ENCODE measurements at places on chromosomes 7 and 10.

DNA sequence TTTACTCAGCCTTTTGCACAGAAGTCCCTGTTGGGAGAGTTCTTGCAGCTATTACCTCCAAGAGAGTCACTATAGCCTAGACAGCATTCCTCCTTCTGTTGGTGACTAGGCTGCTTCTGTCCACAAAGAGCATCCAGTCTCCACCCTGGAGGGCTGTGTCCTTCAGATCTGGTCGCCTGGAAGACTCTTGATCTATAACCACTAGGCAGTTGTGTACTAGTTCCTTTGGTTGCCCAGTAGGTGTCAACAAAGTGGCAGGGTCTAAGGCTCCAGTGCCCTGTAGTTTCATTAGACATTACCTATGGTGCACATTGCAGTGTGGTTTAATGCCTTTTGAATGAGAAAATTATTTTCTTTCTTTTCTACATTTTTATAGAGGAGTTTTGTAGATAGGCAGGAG lies 11.3 kb upstream of the AKR1C2 start:
- peak; percentile 46 for DNase-seq

DNA sequence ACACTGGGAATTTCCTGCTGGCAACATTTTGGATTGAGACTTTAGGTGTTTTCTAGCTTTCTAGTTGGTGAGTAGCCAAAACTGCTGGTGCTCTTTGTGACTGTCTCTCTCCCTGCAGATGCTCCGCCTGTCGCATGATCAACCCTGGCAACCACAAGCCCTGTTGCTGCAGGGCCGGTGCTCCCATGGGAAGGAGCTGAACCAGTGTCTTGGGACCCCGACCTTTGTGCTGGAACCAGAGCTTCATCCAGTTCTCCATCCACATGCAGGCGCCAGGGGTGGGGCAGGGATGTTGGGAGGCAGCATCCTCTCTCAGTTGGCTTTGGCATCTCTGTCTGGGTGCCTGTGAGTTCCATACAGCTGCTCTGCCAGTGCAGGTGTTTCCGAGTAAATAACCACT lies 306.2 kb upstream of the MKI67 start:
- DNase-seq, result no peak

DNA sequence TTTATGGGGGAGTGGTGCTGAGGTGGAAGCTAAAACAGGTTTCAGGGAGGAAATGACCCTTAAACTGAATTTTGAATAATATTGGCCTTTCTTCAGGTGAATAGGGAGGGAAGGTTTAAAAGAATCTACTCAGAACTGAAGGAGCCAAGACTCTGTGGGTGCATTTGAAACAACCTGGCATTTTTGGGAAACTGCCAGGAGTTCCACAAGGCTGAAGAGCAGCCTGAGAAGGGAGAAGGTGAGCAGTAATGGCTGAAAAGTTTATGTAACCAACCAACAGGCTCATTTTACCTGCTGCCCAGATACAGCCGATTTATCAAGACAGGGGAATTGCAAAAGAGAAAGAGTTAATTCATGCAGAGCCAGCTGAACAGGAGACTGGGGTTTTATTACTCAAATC lies 4.0 kb upstream of the PANK1 start:
- DNase-seq, result no peak

DNA sequence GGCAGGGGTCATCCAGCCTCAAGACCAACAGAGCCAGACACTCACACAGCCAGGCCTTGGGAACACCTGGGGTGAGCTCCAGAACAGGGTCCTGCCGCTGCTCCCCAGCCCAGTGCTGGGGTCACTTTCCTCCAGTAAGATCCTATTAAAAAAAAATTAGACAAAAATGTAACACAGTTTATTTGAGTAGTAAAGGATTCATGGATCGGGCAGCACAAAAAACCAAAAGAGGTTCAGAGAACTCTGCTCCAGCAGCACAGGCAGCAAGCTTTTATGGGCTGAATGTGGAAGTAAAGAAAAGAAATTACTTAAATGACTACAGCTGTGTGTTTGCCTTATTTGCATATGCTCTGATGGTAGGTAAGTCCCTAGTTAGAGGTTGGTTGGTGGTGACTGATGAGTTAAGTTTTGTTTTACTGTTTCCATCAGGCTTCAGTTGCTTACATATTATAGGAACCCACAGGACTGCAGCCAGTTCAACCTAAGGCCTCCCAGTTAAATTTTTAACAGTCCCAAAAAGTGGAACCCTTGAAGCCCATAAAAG lies 80.5 kb upstream of the FGFR2 start:
- DNase-seq, result no peak

- no peak for DNase-seq
Measured at GRCh38 chr10:68586606-68587305, 26.6 kb downstream of the TET1 start.

Measured in SW480 (cell line).